ENCODE measurements at places on chromosomes 7 and 10. TPM values are rescaled to one million over a fixed set of nuclear protein-coding genes. Genes with fewer than 3 reads are reported as not detected.

- DNase-seq, result no peak
These were observed 182.2 kb upstream of the INHBA start for GRCh38 chr7:41885078-41885477.

Gene ITGA8
- 33.9 TPM for total RNA-seq

Gene COL26A1
- total RNA-seq, result 0.58 TPM

DNA sequence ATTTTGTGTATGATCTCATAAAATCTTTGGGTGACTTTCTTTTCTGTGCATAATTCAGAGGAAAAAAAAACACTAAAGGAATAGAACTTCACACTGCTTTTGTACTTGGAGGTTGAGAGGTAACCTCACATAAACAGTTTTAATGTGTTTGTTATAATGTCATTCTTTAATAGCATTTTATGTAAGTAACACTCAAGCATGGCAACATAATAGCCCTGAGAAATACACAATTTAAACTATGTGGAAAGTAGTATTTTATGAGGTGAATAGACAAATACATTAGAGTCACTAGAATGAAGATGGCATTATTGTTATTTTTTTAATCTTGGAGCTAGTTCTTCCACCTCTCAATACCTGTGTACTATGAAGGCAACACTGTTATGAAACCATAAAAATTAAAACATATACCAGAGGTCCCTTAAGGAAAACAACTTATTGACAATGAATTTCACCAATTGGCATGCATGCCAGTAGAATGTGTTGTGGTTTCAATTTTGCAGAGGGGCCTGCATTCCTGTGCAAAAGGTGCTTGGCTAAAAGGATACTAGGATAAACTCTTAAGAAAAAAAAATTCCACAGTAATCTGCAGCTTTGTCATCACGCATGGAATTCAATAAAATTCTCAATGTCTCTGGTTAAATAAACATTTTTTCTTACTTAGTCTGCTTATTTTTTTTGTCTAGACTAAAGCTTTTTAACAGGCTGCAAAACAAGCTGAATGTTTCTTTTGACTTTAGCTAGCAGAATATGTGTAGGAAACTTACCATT, 102.5 kb downstream of the CD36 start:
- DNase-seq, result no peak

DNA sequence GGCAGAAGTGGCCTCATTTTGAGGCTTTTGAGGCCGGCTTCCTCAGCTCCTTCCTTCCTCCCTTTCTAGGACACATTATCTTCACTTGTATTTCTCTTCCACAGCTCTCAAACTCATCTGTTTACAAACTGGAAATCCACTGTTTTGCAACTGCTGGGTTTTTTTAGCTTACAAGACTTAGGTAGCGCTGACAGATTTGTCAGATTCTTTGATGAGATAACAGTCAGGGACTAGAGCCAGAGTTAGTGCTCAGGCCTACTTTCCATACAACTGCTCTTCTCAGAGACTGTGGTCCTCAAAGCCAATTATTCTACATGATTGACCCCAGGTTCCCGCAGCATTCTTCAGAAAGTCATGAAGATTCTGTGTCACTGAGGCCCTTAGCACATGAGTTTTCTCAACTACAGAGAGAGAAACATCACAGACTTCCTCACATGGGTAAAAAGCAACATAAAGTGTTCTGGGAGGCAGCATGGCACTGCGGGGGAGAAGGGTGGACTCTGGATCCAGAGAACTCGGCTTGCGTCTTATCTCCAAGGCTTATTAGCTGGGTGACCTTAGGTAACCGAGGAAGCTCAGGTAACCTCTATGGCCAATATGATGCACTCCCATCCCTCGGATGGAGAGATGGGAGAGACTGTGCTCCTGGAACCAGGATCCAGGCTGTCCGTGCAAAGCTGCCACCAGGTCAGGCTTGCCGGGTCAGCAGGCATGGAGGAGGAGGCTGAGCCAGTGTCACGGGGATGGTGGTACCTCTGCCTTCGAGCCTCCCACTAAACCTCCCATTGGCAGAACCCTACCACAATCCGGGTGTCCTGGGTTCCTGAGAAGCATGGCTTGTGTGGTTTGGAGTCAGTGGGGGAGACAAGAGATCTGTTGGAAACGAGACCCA, 10.5 kb downstream of the DDC start:
- DNase-seq, result no peak

GRCh38 chr10:105159268-105159667, 518.2 kb downstream of the SORCS3 start:
- DNase-seq, result no peak

GRCh38 chr7:98910427-98910826, 32.1 kb downstream of the TRRAP start:
- no peak for DNase-seq

DNA sequence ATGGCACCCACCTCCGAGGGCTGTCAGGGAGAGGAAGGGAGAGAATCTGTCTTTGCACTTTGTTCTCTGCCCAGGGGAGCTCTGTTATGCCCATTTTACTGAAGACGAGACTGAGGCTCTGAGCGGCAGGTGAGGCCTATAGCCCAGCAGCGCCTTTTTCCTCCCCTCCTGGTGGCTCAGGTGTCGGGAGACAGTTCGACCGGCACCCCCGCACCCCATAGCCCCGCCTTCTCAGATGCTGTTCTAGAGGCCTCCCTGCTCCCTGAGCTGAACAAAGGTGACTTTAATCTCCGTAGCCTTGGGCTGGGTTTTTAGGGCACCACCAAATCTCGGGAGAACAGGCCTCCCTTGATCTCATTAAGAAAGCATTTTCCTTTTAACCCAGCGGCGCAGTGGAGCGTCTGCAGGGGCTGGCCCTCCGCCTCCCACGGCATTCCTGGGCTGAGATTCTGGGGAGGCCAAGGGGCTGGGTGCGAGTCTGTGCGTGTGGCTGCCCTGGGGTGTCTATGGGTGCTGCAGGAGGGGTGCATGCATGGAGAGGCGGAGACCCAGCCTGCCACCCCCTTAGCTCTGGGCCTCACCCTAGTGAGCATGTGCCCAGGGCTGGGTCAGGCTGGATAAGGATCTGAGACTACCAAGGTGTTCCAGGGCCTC, 3.3 kb downstream of the LFNG start:
- no peak for DNase-seq

DNA sequence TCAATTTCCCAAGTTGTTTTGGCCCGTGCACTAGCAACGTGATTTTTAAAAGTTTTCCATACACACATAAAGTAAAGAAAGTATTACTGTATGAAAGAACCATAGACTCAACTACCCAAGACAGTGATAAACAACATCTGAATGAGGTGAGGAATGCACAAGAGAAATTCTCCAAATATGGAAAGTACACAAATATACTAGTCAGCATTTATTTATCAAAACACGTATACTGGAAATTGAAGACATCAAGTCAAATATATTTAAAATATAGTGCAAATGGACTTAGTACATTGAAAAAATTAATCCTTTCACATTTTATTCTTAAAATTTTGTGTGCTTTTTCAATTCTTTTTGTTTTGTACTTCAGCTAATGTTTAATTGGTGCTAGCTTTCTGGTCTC, 143.6 kb downstream of the ARL4A start:
- no peak for DNase-seq

DNA sequence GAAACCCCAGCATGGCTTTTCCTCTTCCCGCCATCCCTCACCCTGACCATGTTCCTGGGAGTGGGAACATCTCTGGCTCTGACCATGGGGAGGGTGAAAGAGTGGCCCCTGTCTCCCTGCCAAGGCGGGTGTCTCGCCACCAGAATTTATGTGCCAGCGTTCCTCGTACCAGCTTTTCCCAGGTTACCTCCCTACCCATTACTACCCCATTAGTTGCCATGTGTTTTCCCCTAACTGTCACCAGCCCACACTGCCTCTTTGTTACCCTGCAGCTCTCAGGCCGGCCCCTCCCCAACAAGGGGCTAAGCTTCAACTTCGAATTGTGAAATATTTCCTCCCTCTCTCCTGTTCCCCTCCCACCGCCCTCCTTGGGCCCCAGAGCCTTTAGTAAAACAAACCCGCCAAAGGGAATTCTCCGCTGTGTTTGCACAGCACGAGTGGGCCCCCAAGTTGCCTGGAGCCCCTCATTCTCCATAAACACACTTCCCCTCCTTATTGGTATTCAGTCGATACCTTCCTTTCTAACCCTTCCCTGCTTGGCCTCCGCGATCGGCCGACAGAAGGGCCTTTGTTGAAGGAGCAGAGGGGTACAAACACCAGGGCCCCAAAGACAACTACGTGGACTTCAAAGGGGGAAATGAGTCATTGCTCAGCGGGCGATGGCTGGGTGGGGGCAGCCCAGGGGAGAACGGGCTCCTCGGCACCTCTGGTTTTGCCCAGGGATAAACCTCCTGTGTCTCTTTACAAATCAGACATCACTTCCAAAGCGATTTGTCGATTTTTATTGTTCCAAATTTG, 45.5 kb downstream of the SLIT1 start:
- DNase-seq, result no peak

DNA sequence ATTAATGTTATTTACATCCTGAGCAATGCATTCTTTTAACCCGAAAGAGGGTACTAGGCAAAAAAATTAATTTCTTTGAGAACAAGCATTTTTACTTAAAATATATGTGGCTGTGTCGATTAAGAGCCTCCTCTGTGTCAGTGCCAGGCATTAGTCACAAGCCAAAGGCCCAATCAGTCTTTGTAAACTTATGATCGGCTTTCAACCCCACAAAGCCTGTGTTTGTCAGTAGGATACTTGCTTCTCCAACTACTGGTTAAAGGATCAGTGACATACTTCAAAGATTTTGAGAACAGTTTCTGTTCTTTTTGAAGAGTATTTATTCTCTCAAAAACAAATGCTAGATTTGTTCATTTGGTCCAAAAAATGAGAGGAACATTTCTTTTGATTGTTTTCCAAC, 159.3 kb downstream of the NRCAM start:
- no peak for DNase-seq

GRCh38 chr7:117092785-117093184, 139.5 kb downstream of the ST7 start:
- DNase-seq, result no peak

DNA sequence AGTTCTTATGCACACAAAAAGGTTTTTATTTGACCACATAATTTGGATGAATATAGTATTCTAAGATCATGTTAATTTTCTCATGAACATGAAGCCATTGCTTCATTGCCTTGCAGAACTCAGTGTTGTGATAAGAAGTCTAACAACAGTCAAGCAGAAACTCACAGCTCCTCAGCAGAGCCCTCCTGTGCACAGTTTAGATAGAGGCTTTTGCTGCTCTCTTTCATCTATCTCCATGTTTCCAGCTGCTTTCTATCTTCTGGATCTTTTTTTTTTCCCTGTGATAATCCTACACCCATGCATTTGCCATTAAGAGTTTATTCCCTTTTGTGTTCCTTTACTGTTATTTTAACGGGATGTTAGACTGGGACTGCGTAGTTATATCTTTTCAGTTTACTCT, 557.7 kb upstream of the LRRTM3 start:
- no peak for DNase-seq

- no peak for DNase-seq
These were observed 40.4 kb downstream of the CREB3L2 start for GRCh38 chr7:137961200-137962177.

DNA sequence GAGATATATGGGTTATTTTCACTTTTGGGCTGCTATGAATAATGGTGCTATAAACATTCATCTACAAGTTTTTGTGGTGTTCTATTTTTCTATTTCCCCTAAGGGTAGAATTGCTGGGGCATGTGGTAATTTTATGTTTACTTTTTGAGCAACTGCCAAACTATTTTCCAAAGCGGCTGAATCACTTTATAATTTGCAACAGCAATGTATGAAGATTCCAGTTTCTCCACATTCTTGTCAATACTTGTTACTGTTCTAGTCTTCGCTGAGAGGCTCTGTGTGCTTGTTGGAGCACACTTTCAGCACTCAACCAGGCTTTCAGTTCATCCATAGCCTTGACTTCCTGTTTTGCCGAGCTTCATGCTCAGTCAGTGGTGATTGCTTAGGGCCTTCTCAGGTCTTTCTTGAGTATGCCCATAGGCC, 39.0 kb downstream of the ADK start:
- DNase-seq, result no peak

DNA sequence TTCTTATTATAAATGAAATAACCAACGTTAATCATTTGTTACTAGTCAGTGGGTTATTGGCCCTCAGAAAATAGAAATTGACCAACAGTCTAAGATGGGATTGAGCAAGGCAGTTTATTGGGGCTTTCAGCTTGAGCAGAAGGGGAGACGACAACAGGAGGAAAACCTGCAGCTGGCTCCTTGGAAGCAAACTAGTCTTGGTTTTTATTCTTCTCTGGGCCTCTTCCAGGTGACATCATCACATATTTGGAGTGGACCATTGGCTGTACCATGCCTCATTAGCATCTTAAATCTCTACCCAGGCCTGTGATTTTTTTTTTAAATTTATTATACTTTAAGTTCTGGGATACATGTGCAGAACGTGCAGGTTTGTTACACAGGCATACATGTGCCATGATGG, 59.0 kb upstream of the CSTF2T start:
- no peak for DNase-seq

DNA sequence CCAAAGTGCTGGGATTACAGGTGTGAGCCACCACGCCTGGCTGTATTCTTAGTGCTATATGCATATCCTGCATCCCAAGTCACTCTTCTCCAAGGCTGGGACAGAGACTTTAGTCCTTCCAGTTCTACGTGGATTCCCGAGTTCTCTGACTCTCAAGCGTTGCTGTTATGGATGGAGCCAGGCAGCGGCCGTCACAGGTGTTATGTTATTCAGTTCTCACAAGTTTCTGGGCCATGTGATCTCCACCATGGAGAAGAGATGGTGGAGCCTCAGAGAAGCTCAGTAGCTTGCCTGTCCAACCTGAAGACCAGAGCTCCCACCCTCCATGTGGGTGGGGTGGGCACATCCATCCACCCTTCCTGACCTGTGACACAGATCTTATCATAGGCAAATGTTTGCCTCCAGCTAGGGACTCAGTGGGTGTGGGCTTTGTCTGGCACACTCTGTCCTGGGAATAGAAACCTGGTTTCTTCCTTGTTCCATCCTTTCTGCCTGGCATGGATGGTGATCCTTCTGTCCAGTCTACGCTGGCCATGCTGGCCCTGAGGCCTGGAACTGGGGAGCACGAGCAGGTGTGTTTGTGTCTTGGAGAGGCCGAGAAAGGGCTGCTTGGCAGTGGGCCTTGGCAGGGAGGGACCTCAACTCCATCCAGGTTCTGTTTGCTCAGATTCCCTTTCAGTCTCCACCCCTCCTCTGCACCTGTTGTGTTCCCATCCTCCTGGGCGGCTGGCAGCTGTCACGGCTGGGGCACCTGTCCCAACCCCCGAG, 55.3 kb downstream of the NEURL1 start:
- peak; percentile 48 for DNase-seq

Gene LRRC4
- 6.4 TPM for total RNA-seq

DNA sequence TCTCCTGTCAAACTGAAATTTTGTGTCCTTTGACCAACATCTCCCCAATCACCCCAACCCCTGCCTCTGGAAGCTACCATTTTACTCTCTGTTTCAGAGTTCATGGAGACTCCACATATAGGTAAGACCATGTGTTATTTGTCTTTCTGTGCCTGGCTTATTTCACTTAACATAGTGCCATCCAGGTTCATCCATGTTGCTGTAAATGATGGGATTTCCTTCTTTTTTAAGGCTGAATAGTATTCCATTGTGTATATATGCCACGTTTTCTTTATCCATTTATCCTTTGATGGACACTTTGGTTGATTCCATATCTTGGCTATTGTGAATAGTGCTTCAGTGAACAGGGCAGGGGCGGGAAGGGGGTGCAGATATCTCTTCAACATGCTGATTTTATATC, 18.0 kb upstream of the FBXW4 start:
- no peak for DNase-seq
